Amygdala (tissue), 56 donors: ENCODE measurements at places on chromosomes 6 and 20.

GRCh38 chr6:40472353-40472752, 114.8 kb downstream of the LRFN2 start:
- no peak for DNase-seq

DNA sequence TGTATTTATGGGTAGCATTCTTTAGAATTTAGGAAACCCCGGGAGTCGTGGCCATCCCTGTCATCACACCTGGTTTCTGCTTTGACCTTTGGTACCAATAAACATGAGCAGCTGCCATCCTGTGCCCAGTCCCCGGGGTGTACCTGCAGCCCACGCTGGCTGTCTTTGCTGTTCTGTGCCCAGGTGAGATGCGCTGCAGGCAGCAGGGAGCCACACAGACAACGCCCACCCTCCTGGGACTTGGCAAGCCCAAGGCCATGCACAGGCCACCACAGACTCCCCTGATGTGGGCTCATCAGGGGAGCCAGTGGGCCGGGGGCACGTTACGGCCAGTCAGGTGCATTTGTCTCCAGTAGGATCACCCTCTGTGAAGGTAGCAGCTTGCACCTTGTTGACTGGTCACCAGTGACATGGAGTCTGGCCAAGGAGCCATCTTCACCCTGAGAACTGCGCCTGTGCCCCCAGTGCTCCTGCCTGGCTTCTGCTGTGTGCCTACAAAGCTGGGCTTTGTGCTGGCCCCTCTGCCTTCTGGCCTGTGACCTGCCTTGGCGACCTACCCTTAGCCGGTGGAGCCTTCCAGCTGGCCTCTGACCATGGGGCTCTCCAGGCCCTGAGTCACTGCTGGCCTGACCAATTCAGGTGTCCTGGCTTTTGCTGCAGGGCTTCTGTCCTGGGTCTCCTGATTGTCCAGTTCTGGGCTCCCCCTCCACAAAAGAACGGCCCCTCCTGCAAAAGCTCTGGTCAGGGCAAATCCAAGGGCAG, 14.2 kb upstream of the UNC93A start:
- no peak for DNase-seq

GRCh38 chr6:35177596-35177995, 36.2 kb upstream of the SCUBE3 start:
- no peak for DNase-seq

DNA sequence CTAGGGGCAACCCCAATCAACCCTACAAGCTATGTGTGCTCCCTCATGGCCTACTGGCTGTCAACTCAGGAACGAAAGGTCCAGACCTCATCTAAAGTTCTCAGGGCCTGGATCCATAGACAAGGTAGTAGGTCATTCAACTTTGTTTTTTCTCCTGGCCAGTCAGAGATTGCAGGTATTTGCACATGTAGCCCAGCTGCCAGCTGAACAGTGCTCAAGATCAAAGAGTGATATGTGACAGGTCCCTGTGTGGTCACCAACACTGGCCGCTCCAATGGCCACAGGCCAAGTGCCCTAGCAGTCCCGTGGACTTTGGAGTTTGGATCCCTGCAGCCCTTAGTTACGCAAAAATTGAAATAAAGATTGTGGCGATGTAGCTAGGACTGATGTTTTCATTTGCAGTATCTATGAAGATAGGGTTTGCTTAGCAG, 60.6 kb upstream of the ATXN1 start:
- no peak for DNase-seq

DNA sequence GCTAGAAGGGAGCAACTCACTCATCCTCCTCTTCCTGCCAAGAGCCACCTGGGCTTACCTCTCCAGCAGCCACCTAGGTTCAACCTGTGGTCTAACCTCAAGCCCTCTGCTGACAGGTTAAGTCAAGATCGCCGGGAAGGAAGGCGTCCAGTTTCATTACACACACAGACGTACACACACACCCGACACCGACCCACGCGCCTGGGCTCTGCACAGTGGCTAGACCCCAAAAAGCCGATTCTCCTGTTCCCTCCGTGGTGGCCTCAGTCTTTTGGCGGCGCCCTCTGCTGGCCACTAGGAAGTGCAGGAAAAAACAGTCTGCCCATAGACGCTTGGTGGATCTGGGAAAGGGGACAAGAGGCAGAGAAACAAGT, 52.8 kb downstream of the MRPL14 start:
- DNase-seq = no peak

DNA sequence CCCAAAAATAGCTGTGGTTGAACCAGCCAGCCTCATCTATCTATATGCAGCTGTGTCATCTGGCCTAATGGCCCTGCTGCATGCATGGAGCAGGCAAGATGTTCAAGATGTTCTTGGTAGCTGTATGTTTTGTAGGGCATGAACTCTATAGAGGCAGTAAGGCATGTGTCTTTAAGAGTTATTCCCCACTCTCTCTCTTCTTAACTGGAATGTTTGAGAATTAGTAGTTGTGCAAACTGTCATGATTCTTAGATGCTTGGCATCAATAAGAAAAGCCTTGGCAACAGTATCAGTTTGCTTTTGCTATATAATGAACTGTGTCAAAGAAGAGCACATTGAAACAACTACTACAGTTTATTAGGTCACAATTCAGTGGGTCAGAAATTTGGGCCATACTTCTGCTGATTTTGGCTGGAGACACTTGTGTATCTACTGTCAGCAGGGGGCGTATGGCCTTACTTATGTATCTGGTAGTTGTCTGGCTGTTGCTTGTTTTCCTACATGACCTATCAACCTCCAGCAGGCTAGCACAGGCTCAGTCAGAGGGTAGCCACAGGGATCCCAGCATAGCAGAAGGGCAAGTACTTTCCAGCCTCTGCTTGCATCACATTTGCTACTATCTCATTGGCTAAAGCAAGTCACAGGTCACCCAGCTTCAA, 56.1 kb upstream of the LAMP5 start:
- no peak for DNase-seq

- DNase-seq = no peak
Observed at GRCh38 chr6:112279031-112279935, 24.9 kb upstream of the LAMA4 start.

DNA sequence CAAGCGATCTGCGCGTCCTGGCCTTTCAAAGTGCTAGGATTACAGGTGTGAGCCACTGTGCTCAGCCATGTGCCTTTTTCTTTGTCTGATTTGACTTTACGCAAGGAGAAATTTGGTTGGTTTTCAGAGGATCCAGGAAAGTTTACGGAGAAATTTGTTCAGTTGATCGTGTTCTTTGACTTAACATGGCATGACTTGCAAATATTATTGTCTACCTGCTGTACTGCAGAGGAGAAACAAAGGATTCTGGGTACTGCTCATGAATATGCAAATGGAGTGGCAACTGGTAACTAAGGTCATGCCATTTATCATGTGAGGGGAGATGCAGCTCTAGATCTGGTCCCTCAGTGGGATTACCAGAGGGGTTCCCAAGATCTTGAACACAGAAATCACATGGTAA, 68.8 kb upstream of the CHD6 start:
- no peak for DNase-seq

- no peak for DNase-seq
Observed at GRCh38 chr6:100166956-100167355, 172.9 kb upstream of the MCHR2 start.

DNA sequence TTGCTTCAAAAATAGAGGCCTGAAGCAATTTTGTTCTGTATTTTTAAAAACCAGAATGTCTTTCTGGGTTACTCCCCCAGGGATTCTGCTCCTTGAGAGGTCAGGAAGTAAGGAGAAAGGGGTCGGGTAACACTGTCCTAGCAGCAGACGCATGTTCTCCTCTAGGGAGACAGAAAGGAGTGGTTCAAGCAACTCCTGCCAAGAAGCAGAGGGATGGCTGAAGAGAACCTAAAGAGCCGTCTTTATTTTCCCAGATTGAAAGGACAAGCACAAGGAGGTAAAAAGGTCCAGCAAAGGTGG, 58.0 kb upstream of the SLC4A11 start:
- no peak for DNase-seq
